ENCODE measurements at places on chromosomes 2 and 18. TPM values are rescaled to one million over a fixed set of nuclear protein-coding genes. Genes with fewer than 3 reads are reported as not detected.

- DNase-seq = no peak
Observed at GRCh38 chr2:196427986-196428634, 211.4 kb upstream of the CCDC150 start.

DNA sequence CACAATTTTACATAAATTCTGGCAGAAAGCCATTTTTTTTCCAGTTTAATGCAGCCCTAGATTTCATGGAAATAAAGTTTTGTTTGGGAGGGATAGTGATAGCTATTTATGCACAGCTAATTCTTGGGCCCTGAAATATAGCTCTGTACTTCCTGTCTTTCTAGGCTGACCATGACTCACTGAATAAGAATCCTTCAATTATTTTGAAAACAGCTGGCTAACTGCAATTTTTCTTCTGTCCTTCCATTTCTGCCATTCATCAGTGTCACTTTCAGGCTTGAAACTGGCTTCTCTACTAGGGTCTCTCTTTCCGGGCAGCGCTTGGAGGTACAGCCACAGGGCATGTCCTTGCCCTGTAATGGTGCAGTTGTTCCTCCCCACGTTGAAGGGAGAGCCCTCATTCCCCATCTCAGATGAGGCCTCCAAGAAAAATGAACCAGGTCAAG lies 97.1 kb upstream of the TMEM178A start:
- no peak for DNase-seq

DNA sequence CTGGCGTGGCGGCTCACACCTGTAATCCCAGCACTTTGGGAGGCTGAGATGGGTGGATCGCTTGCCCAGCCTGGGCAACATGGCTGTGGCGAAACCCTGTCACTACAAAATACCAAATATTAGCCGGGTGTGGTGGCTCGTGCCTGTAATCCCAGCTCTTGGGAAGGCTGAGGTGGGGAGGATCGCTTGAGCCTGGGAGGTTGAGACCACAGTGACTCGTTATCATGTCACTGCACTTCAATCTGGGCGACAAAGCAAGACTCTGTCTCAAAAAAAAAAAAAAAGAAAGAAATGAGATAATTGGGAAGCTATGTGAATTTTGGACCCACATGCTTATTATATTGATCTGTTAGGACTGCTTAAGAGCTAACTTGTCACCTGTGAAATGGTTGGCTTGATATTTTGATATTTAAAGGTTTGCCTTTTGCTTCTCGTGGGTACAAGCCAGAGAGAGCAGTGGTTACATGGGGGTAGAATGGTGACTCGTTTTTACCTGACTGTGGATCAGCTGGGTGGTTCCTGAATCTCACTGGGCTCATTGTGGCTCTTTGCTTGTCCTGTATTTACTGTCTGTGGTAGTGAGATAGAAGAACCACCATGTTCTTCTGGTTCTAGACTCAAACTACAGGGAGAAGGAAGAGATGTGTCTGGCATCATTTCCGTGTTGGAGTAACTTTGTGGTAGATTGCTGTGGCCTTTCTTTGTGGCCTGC lies 28.9 kb downstream of the ZNF532 start:
- no peak for DNase-seq

- DNase-seq = peak; percentile 39
Observed at GRCh38 chr2:201806442-201807170, at the start of gene CDK15. CDK15 (plus strand) TSS chr2:201806537; CDS start chr2:201806665, 128 bp downstream.

DNA sequence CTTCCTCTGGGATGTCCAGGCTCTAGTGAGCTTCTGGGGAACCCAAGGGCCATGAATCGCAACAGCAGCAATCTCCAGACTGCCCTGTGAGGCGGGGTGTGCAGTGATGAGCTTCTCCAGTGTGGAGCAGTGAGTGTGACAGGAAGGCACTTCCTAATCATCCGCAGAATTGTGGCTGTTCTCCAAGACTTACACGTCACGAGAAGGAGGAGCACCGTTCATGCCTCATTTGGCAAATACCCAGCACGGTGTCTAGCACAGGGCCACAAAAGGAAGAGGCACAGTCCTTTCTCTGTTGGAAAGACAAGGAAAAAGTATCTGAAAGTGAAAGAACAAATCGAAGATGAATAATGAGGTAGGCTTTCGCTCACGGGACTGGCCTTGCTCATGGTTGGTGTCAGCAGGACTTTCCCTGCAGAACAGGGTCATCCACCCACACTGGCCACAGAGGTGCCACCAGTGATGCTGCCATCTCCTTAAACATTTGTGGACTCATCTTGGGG lies 125.1 kb upstream of the HAAO start:
- DNase-seq = no peak

DNA sequence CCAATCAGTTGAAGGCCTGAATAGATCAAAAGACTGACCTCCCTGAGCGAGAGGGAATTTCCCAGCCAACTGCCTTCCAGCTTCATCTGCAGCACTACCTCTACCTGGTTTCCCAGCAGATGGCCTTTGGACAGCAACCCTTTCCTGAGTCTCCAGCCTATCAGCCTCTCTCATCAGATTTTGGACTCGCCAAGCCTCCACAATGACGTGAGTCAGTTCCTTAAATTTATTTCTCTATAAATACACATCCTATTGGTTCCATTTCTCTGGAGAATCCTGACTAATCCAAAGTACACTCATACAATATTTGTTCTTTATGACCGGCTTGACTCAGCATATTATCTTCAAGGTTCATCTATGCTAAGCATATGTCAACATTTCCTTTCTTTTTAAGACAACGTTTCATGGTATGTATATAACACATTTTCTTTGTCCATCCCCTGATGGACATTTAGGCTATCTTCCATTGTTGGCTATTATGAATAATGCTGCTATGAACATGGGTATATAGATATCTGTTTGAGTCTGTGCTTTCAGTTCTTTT lies 294.6 kb downstream of the LRATD1 start:
- no peak for DNase-seq

DNA sequence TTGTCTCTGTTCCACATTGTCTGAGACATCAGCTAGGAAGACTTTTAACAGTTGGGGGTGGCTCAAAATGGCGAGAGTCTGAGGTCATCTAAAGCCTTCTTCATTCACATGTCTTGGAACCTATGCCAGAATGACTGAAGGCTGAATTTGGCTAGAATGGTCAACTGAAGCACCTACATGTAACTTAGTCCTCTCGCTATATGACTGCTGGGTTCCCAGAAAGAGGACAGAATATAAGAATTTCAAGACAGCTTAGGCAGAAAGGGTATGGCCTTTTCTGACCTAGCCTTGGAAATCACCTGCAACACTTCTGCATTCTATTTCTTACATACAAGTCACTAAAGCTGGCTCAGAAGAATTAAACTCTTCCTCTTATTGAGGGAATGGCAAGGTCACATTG lies 75.6 kb upstream of the OTX1 start:
- DNase-seq = no peak

DNA sequence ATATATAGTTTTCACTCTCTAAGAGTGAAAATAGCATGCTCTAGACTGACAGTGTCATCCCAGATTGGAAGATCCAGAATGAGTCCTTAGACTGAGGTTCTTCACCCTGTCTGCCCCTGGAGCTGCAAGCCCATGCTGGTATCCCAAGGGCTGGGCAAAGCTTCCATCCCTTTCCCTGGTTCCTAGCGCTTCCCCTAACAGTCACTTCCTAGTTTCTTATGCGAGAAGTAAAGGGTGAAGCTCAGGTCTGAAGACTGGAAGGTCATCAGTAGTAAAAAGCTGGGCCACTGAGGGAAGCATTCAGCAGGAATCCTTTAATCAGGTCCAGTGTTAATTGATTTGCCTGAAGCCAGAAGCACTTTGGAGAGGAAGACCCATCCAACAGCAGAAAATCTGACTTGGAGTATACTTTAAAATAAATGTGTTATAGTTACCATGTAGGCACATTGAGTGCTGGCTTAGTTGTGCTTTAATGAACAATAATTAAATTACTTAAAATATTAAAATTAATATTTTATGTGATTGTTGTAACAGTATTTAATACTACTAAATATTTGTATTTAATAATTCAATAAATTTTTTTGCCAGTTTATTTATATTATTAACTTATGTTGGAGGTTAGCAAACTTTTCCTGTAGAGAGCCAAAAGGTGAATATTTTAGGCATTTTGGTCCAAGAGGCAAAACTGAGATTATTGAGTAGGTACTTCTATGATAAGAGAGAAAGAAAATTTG lies 237.9 kb downstream of the FHOD3 start:
- DNase-seq = no peak

DNA sequence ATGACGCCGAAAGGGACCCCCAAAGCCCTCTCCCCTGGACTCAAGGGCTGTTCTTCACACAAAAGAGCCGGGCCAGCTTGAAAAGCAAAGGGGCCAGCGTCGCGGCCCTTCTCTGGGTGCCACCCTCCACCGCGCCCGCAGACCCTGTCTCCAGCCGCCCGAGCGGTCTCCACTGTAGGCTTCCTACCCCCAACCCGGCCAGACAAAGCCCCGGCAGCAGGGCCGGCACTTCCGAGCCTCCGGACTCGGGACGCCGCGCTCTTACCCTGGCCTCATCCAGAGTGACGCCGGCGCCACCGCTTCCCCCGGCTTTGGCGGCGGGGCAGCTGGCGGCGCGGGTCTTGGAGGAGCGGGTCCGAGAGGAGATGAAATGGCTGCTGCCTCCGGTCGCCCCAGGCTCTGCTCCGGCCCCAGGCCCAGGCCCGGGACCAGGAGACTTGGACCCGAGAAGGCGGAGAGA lies 603 bp downstream of the ATAD2B start:
- DNase-seq = no peak

DNA sequence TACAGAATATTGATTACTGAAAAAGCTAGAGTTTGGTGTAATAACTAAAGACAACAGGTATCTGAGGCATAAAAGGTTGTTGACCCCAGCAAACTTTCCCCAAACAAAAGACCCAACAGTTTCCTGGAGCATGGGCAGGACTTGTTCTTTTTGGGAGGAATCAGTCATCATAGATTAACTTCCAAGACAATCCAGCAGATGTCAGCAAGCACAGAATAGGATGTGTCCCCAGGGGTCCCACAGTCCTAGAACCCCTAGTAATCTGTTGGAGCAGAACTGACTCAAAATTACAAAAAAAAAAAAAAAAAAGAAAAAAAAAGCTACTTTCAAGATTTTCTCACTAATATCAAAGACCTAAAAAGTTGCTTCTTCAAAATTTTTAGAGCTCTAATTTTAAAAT lies 564.7 kb upstream of the SLC39A10 start:
- DNase-seq = no peak

The FAM161A gene
- polyA plus RNA-seq = 22.9 TPM

DNA sequence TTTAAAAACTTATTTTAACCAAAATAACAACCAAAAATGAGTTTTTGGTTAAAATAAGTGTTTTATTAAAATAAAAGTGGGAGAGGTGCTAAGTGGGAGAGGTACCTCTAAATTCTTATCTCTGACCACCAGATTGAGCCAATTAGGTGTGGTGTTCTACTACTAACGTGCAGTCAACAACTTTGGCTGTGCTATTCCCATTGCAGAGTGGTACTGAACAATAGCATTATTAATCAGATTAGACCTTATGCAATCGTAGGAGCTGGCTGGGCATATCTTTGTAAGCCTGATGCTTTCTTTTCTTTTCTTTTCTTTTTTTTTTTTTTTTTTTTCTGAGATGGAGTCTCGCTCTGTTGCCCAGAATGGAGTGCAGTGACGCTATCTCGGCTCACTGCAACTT lies 38.9 kb downstream of the RAB27B start:
- no peak for DNase-seq

The DTNA gene
- 17.1 TPM for polyA plus RNA-seq

- no peak for DNase-seq
Observed at GRCh38 chr18:46435031-46435430, 222.0 kb downstream of the LOXHD1 start.

DNA sequence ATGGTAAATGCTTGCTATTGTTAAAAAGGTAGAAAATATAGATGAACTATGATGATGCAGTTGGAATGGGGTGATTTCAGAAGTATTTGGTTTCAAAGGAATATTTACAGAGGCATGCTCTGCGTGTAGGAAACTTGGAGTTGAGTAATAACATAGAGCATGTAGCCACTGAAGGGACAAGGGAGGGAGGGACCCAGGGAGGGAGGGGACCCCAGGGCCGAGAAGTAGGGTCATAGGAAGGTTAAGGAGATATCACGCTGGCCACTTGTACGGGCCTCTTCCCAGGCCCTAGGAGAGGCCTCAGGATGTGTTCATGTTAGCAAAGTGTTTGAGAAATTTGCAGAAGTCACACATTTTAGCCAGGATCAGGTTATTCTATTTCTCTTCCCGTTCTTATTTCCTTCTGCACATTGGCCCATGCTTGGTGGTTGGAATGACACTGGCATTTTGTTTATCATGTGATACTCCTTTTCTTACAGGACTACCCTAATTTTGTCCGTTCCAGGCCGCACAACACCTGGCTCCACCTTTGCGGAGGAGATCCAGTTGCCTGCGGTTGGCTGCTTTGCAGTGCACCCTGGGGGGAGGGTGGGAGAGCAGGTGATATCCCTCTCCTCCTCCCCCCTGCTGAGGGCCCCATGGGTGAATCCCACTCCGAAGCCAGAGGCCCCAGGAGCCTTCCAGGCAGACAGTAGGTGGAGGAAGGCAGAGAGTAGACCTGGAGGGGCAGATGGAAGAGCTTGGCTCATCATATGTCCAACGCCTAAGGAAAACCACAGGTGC lies 16.9 kb upstream of the ACKR3 start:
- no peak for DNase-seq

DNA sequence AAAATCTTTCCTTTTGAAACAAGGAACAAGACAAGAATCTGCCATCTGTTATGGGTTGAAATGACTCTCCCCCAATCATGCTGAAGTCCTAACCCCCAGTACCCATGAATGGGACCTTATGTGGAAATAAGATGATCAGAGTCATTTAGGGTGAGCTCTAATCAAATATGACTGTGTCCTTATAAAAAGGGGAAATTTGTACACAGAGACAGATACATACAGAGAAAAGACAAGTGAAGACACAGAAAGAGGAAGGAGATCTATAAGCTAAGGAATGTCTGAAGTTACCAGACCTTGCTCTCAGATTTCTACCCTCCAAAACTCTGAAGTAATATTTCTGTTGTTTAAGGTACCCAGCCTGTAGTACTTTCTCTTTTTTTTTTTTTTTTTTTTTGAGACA lies 15.7 kb downstream of the TGFBRAP1 start:
- DNase-seq = no peak

The COL4A3 gene
- polyA plus RNA-seq = 57.5 TPM

The C1QL2 gene
- not detected for polyA plus RNA-seq

The ALLC gene
- polyA plus RNA-seq = not detected
